ENCODE measurements at places on chromosomes 4 and X. TPM values are rescaled to one million over a fixed set of nuclear protein-coding genes. Genes with fewer than 3 reads are reported as not detected.

Gene FAM149A
- total RNA-seq = 7.7 TPM

Gene CCDC110
- total RNA-seq = 0.24 TPM

Gene FRMD7
- total RNA-seq = not detected

Gene TMPRSS11D
- not detected for total RNA-seq

Gene COL25A1
- 7.1 TPM for total RNA-seq

Gene DNAAF6
- not detected for total RNA-seq

Gene ARFIP1
- total RNA-seq = 32.6 TPM

Gene SPANXN5
- total RNA-seq = not detected

Gene PPARGC1A
- 13.6 TPM for total RNA-seq

Gene RENBP
- total RNA-seq = 28.7 TPM

Gene SSX3
- total RNA-seq = not detected
